ENCODE measurements at places on chromosomes 7 and 10.

- peak; percentile 20 for DNase-seq
These were observed 25.7 kb upstream of the FAM180A start for GRCh38 chr7:135774284-135774683.

DNA sequence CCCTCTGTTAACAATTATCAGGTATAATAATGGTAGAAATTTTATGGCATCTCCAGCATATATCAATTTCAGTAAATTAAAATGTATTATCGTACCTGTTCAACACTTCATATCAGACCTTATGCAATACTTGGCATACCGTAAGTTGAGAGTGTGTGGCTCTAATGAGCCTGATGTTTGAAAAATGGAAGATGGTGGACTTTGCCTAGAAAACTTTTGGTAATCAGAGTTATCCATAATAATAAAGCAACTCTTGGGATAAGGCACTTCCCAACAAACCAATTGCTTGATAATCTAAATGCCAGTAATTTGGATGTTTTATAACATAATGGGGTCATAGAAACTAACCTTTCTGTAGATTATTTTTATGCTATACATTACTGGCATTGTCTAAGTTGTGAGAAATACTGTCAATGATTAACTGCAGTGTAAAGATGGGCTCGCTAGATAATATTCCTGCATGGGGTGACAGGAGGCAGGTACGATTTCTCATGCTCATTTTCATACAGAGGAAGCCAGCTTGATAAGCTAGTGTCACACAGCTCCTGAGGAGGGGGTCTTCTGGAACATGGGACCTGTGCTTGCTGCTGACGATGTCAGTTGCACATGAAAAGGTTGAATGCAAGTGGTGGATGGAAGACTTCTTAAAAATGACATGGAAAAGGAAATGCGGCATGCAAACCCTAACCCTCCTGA, 27.8 kb upstream of the DMBT1 start:
- DNase-seq: no peak

DNA sequence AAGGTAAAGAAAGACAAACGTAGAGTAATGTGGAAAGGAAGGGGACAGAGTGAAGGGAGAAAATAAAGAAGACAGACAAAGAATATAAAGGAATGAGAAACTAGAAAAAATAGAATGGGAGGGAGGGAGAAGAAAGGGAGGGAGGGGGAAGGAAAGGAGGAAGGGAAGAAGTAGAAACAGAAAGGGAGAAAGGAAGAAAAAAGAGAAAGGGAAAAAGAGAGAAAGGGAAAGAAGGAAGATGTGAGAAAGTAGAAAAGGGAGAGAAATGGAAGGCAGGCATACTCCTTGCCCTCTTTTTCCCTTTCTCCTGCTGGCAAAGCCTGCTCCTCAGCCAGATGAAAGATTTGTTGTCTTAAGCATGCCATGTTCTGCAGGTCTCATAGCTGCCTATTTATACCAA, 1137.8 kb upstream of the C7orf33 start:
- DNase-seq: no peak

- DNase-seq: peak; percentile 89
These were observed at the start of gene MINDY4 for GRCh38 chr7:30771174-30771879. TSS of gene MINDY4 (plus strand) at chr7:30771417. CDS start at chr7:30771494, 77 bp downstream.

GRCh38 chr10:43105102-43105955, 28.5 kb downstream of the RET start:
- DNase-seq: peak; percentile 69

- peak; percentile 92 for DNase-seq
These were observed 43.0 kb upstream of the MACC1 start for GRCh38 chr7:20260223-20260622.

DNA sequence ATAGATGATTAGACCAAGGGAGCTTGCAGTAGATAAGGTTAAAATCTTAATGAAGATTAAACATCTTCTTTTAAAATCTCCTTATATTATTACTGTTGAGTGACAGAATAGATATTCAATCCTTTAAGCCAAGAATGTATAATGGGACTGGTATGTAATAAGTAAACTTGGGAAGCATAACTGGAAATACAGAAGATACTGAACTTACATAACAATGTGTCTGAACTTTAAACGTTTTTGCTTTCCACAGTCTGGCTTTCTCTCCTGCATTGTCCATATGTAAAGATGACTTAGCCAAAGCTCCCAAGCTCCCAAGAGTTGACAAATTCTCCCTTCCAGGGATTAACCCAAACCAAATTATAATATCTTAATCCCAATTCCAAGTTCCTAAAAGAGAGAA, 129.8 kb downstream of the KCND2 start:
- DNase-seq: peak; percentile 28

GRCh38 chr10:87862679-87863052, 667 bp downstream of the KLLN start:
- DNase-seq: no peak

DNA sequence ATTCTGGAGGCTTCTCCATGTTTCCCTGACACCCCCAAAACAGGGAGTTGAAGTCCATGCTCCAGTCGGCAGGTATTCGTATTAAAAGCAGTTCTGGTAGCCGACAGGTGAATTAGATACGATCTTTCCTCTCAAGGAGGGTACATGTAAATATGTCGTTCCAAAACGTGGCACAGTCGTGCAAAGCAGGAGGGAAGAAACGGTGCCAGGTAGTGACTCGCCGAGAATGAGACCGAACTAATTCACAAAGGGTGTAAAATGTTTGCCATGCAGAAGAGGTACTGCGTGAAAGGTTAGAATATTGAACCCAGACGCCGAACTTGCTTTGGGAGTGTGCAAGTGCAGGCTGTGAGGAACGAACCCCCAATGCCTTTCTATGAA, 483 bp downstream of the EDRF1 start:
- no peak for DNase-seq

DNA sequence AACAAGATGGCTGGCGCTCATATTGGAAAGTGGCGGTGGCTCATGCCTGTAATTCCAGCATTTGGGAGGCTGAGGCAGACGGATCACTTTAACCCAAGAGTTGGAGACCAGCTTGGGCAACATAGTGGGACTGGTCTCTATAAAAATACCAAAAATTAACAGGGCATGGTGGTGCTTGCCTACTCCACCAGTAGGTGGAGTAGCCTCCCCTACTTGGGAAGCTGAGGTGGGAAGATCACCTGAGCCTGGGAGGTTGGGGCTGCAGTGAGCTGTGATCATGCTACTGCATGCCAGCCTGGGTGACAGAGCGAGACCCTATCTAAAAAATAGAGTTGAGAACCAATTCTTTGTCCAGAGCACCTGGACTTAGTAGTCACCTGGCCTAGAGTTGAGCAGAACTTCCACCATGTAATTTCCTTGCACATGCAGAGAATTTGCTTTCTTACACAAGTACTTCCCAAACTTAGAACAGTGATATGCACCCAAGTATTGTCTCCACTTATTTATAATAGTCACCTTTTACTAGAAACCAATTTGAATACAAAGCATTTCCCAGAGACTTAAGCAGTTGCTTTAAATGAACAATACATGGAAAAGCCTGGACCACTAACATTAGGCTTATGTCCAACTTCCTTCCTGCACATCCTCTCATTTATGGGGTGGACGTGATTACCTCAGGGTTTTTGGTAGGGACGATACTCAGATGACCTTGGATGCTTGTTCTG, 15.9 kb downstream of the LAMB4 start:
- peak; percentile 34 for DNase-seq

GRCh38 chr10:88458209-88458608, 124.9 kb downstream of the RNLS start:
- DNase-seq: no peak

- DNase-seq: no peak
These were observed 89.0 kb upstream of the CACUL1 start for GRCh38 chr10:118843647-118844265.

DNA sequence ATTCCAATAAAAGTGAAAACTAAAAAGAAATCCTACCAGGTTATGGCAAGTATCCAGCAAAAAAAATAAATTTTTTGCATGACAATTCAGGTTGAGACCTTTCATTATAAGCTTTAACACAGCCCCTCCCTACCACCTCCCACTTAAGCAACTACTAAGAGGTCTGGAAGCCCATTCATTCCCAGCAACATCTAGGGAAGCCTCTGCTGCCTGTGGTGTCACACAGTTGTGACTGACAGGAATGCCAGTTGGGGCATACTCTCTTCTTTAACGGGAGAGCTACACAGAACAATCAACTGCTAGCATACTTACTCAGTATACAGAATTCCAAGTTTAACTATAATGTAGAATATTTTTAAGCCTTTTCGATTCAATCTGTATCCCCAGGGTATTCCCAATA, 27.8 kb downstream of the ABI1 start:
- no peak for DNase-seq

DNA sequence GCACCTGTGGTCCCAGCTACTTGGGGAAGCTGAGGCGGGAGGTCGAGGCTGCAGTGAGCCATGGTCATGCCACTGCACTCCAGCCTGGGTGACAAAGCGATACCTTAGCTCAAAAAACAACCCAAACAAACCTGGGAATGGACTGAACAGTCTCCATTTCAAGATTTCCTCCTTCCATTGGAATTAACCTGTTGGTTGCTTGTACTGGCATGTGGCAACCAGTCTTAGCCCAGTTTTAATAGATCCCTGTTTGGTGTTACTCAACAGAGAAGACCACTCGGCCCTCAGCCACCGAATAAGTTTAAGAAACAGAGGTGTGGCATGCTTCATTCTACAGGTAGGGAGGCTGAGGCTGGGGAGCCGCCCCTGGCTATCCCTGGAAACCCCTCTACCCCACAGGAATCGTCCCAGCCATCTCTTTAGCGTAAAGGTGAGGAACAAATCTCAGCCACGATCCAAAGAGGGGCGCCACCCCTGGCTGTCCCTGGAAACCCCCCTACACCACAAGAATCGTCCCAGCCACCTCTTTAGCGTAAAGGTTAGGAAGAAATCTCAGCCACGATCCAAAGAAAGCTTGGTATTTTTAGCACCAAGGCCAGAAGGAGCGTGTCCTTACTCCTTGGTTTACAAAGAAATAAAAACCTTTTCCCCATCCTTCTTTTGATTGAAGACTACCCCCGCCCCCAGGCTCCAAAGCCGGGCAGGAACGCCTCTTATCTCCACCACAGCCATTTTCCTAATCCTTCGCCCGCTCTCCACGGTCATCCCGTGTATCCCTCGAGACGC, 861 bp upstream of the TSPAN14 start:
- DNase-seq: no peak

GRCh38 chr10:2851566-2851965, 215.8 kb upstream of the PFKP start:
- no peak for DNase-seq

- DNase-seq: no peak
These were observed 22.6 kb downstream of the PFKFB3 start for GRCh38 chr10:6225263-6225814.

DNA sequence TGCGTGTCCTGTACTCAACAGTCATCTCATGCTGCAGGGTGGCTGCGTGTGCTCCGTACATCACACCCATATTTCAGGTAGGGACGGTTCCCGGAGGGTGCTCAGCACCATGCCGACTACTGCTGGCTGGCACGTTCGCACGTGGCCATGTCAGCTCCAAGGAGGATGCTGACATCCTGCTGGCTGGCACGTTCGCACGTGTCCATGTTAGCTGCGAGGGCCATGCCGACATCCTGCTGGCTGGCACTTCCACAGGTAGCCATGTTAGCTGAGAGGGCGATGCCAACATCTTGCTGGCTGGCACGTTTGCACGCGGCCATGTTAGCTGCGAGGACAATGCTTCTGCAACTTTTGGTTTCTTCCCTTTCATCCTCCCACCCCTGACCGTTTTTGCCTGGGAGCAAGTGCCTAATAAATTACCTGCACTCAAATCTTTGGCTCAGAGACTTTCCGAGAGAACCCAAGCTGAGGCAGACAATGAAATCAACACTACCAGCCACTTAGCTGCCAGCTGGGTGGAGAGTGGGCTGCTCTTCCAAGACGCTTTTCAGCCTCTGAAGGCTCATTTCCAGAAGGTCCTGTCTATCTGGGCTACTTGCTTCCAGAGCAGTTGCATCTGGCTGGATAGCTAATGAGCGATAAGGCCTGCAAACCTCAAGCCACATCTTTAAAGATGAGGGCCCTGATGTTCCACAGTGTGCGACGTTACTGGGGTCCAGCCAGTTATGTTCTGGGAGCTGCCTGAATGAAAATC, 104.6 kb downstream of the WDR37 start:
- DNase-seq: no peak

DNA sequence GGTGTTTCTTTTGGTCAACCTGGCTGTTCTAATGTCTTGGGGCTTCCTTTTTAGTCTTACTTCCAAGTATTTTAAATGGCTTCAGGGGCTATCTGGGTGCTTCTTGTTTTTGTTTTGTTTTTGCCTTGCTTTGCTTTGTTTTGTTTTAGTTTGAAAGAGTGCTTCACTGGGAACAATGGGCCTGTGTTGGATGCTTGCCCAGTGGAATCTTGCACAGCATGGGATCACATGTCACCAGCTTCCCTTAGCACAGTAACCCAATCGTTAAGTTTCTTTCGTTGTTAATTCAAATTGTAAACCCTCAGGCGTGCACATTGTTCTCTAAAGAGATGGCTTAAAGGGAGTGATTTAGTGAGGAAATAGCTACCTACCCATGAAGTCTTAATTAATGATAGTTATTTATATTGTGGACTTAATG, 8.9 kb downstream of the COL17A1 start:
- DNase-seq: peak; percentile 88

DNA sequence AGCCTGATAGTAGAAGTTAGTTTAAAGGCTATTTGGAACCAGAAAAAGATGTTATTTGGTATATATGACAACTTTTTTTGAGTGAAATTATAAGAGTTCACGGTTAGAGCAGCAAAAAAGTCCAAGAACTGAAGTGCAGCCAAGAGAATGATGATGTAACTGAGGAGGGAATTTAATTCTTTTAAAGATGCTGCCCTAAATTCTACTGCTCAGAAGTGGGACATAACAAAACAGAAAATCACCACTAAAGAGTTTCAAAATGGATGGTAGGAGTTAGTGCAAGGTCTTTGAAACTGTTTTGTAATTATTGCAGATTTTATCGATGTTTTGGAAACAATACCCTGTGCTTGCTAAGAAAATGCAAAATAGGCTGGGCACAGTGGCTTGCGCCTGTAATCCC, 6.5 kb downstream of the SAMD8 start:
- peak; percentile 44 for DNase-seq

DNA sequence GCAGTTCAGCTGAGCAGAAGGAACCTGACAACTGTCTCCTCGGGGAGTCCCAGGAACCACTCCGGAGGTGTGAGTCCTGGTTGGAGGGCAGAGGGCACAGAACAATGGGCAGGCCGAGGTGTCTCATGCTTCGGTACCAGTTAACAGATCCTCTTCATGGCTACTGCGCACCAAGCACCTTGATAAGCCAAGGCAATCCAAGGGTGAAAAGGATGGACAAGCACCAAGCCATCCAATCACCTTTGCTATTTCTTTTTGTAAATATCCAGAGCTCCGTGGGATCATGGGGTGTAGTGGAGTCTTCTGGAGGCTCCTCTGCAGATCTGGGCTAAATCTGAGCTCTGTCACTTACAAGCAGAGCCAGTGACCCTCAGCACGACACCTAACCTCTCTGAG, 233.5 kb downstream of the WDR11 start:
- no peak for DNase-seq

GRCh38 chr10:28975891-28976531, 298.7 kb downstream of the BAMBI start:
- peak; percentile 55 for DNase-seq
